Stimulated activated naive B cell treated with anti-CD40 and anti-IgM and Interleukin-4, amounts not matched to agents 10 μg/mL and 1 μg/mL and 100 μg/mL, for 72 hours (primary cell): ENCODE measurements at places on chromosomes 16 and 17.

GRCh38 chr16:72372087-72373045 lies 200.4 kb upstream of the PMFBP1 start:
- no peak overlapping the region for H3K27ac ChIP-seq
- no peak overlapping the region for H3K4me3 ChIP-seq
- H3K4me1 ChIP-seq: no peaks in the 10 kb centered on the region
- no peaks in the 10 kb centered on the region for H3K27me3 ChIP-seq
- peaks cover 13% of the 10 kb centered on the region for H3K36me3 ChIP-seq

GRCh38 chr17:1907909-1908698 lies 78.3 kb downstream of the RPA1 start:
- no peaks in the 10 kb centered on the region for H3K36me3 ChIP-seq
- peaks cover 77% of the 10 kb centered on the region for H3K27me3 ChIP-seq
- peak overlapping the region; percentile 48 for H3K4me3 ChIP-seq
- H3K27ac ChIP-seq: no peak overlapping the region

DNA sequence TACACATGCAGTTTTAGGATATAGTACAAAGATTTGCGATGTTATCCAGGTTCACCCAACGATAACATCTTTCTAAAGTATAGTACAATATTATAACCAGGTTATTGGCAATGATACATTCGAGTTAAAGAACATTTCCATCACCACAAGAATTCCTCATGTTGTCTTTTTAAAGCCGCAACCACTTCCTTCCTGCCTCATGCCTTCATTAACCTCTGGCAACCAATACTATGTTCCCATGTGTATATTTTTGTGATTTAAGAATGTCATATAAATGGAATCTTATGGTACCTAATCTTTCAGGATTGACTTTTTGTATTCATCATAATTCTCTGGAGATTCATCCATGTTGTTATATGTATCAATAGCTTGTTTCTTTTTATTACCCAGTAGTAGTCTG lies 1183.2 kb downstream of the CDH11 start:
- no peak overlapping the region for H3K27ac ChIP-seq
- H3K4me3 ChIP-seq: no peak overlapping the region
- no peak for DNase-seq
- H3K4me1 ChIP-seq: no peaks in the 10 kb centered on the region
- H3K27me3 ChIP-seq: no peaks in the 10 kb centered on the region
- no peaks in the 10 kb centered on the region for H3K36me3 ChIP-seq

DNA sequence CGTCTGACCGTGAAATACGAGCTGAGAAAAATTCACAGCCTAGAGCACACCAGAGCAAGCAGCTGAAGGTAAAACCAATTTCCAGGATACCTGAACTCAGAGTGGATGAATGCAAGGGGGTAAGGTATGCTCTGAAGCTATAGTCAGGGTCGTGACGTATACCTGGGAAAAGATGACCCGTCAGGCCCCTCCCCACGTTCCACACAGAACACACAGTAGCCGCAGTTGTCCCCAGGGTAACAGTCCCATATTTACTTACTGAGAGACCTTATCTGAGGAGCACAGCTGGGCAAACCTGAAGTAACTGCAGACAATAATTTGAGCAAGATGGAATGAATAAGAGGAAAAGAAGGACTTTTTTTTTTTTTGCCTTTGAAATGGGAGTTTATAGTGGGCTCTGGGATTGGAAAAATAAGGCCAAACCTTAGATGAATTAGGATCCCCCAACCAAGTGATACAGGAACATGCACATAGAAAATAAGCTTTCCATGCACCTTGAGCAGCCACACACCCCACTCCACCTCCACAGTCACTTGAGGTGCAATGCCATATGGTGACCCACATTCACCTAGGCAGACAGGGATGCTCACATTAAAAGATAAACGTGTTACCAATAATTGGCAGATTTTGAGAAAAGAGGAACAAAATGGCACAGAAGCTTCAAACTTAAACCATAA lies 38.0 kb downstream of the ABCA6 start:
- H3K4me1 ChIP-seq: no peaks in the 10 kb centered on the region
- no peaks in the 10 kb centered on the region for H3K36me3 ChIP-seq
- peak overlapping the region; percentile 87 for H3K27ac ChIP-seq
- no peaks in the 10 kb centered on the region for H3K27me3 ChIP-seq
- DNase-seq: no peak

DNA sequence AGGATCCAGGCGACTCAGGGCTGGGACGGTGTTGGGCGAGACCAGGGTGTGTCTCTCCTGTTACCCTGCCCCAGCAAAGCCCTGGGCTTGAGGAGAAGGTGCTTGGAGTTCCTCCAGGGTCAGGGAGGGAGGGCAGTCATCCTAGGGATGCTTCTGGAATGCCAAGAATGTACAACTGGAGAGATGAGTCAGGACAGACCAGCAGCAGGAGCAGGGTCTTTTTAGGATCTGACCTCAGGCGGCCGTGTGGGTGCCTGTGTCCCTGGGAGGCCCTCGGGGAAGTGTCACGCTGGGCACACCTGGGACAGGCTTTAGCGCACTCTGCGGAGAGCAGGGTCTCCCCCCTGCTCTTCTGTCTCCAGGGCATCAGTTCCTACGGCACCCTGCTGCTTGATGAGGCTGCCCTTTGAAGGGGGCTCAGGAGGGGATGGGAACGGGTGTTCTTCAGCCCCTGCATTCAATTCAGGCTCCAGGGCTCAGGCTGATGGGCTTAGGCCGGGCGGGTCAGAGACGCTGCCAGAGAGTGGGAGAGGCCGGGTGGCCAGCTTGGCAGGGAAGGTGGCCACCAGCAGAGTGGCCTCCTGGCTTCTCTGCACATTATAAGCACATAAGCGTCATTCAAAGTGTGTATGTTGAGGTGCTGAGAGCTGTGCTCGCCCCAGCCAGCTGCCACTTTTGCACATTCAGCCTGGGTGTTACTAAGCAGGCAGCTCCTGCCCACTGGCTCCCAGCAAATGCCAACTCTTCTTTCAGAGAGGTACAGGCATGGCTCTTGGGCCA lies 8.4 kb upstream of the MTSS2 start:
- DNase-seq: no peak
- no peak overlapping the region for H3K27ac ChIP-seq
- peaks cover 14% of the 10 kb centered on the region for H3K4me1 ChIP-seq
- no peaks in the 10 kb centered on the region for H3K27me3 ChIP-seq
- peaks cover 35% of the 10 kb centered on the region for H3K36me3 ChIP-seq

- H3K4me3 ChIP-seq: no peak overlapping the region
- H3K4me1 ChIP-seq: peaks cover 9% of the 10 kb centered on the region
- H3K27ac ChIP-seq: no peak overlapping the region
- peaks cover 7% of the 10 kb centered on the region for H3K27me3 ChIP-seq
Observed at GRCh38 chr16:68524069-68524820, 14.8 kb upstream of the ZFP90 start.

DNA sequence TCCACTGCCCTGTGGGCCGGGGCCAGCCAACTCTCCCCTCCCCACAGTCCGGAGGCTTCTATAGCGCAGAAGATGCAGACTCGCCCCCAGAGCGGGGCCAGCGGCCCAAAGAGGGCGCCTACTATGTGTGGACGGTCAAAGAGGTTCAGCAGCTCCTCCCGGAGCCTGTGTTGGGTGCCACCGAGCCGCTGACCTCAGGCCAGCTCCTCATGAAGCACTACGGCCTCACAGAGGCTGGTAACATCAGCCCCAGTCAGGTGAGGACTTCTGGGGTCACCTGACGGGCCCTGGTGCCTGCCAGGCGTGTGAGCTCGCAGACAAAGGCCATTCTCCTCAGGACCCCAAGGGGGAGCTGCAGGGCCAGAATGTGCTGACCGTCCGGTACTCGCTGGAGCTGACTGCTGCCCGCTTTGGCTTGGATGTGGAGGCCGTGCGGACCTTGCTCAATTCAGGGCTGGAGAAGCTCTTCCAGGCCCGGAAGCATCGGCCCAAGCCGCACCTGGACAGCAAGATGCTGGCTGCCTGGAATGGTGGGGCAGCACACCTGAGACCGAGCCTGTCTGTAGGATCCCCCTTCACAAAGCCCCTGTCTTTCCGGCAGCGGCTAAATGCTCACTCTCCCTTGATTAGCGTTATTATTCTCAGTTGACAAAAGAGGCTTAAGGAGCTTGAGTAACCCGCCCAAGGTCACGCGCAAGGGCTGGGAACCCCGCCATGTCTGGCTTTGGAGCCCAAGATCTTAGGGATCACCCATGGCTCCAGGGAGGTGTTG lies 3.9 kb downstream of the SPATA20 start:
- H3K4me3 ChIP-seq: no peak overlapping the region
- no peak for DNase-seq
- H3K27ac ChIP-seq: no peak overlapping the region
- peaks cover 31% of the 10 kb centered on the region for H3K36me3 ChIP-seq

DNA sequence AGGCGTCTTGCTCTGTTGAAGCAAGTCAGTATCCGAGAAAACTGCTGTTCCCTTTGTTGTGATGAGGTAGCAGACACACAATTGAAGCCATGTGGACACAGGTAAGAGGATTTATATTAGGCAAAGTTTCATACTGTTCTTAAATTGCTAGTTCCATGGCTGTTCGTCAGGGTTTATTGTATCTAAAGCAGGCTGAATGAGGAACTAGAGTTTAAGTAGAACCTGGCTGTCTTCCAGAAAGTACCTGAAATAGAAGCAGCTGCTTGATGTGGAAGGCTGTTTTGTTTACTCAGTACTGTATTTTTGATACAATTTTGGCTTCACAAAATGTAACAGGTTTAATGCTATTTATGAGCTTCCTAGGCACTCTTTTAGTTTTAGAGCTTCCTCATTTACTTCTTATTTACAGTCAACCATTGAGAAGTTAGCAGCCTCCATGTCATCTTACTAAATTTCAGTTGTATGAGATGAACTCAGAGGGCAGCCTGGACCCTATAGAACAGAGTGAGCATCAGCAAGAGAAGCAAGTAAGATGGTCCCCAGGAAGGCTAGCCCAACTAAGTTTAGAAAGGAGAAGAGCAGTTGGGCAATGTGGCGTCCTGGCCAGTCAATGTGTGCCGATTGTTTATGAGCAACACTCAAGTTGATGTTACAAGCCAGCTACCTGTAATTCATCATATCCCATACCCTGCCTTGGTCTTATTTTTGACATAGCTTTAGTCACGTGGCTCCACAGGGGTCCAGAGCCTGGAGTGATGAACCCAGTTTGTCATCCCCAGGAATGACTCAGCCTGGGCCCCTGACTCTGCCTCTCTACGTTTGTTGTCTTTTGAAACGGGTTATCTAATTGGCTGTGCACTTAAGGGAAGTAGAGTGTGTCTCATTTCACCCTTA lies 9.7 kb upstream of the ARL2BP start:
- H3K36me3 ChIP-seq: peaks cover 32% of the 10 kb centered on the region
- H3K27me3 ChIP-seq: no peaks in the 10 kb centered on the region
- peak overlapping the region; percentile 49 for H3K4me3 ChIP-seq
- H3K4me1 ChIP-seq: peaks cover 18% of the 10 kb centered on the region

- peak overlapping the region; percentile 82 for H3K4me3 ChIP-seq
- H3K27ac ChIP-seq: peak overlapping the region; percentile 96
- DNase-seq: peak; percentile 41
- H3K27me3 ChIP-seq: no peaks in the 10 kb centered on the region
Observed at GRCh38 chr17:30808785-30809286, 15.7 kb downstream of the CRLF3 start.

GRCh38 chr17:29615492-29616299 lies 7.0 kb downstream of the CORO6 start:
- peaks cover 37% of the 10 kb centered on the region for H3K4me1 ChIP-seq
- H3K4me3 ChIP-seq: peak overlapping the region; percentile 87
- peaks cover 3% of the 10 kb centered on the region for H3K36me3 ChIP-seq
- H3K27ac ChIP-seq: peak overlapping the region; percentile 62

DNA sequence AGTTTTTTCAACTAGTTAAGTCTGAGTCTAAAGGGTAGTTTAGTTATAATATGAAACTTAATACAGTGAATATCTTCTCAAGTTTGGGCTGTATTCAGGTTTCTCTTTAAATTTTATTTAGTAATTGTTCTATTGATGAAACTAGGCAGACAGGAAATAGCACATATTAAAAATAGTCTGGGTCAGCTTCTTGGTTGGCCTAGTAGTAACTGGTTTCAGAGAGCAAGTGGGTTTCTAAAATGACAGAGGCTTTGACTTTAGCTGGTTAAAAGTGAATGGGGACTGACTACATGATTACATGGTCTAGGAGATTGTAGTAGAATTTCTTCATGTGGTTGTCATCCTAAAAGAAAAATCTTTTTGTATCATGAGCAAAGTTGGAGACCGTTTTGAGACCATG lies 46.8 kb downstream of the OMG start:
- no peak overlapping the region for H3K27ac ChIP-seq
- DNase-seq: no peak
- peaks cover 20% of the 10 kb centered on the region for H3K36me3 ChIP-seq
- peaks cover 14% of the 10 kb centered on the region for H3K4me1 ChIP-seq

DNA sequence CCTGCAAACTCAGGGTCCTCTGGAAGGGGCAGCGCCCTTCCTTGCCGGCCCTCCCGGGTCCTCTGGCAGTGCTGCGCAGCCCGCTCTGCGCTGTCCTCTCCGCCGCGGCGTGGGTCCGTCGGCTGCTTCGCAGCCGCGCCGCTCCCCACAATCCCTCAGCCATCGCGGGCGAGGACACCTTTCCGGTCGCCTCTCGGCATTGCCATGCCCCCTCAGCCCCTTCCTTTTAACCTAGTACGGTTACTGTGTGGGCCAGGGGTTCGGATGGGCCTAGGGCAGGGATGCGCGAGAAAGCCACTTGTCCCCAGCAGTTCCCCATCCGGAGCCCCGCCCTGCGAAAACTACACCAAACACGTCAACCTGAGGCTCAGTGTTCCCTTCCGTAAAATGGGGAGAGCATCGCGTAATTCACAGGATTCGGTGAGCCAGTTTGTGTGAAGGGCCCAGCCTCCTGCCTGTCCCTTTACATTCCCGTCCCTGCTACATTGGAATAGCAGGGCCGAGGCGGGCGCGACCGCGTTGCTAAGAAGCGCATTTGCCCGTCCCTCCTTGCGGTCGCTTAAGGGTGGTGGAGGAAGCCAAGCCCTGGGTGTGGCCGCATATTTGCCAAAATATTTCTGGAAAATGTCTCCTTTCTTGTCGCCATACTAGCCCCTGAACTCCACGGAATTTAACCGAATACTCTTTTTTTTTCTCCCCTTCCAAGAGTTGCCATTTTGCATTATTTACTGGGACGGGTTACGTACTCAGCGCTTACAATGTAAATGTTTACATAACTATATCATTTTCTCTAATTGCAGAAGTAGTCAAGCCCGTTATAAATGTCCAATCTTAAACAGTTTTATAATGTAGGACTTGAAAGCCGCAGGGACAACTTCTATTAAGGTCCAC lies 13.2 kb downstream of the COPZ2 start:
- no peaks in the 10 kb centered on the region for H3K36me3 ChIP-seq
- peak overlapping the region; percentile 73 for H3K27ac ChIP-seq
- DNase-seq: no peak
- peak overlapping the region; percentile 94 for H3K4me3 ChIP-seq

GRCh38 chr17:60524463-60525327 lies 1.3 kb downstream of the APPBP2 start:
- H3K27ac ChIP-seq: peak overlapping the region; percentile 99
- H3K36me3 ChIP-seq: peaks cover 10% of the 10 kb centered on the region
- H3K27me3 ChIP-seq: no peaks in the 10 kb centered on the region
- no peak for DNase-seq
- peak overlapping the region; percentile 91 for H3K4me3 ChIP-seq

DNA sequence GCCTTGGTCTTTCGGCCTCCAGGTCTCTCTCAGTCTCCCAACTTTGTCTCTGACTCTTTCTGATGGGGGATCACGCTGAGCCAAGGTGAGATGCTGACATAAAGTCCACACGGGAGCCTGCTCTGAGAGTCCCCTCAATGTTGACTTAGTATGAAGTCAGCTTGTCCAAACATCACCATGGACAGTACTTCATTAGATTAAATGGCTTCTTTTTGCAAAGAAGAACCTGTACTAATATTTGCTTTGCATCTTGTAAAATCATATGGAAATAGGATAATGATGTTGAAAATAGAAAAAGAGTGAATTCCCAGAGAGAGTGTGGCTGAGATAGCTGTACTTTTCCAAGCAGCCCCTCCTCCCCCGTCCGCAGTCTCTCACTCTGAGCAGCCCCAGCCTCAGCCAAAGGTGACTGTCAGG lies 56.7 kb upstream of the SIAH1 start:
- no peaks in the 10 kb centered on the region for H3K27me3 ChIP-seq
- H3K36me3 ChIP-seq: no peaks in the 10 kb centered on the region
- H3K27ac ChIP-seq: no peak overlapping the region
- no peak overlapping the region for H3K4me3 ChIP-seq
- H3K4me1 ChIP-seq: peaks cover 7% of the 10 kb centered on the region
- no peak for DNase-seq
